ENCODE measurements at places on chromosomes 4 and X.
A peak's percentile ranks its signal among the peaks of the same experiment; 100 is the strongest.

DNA sequence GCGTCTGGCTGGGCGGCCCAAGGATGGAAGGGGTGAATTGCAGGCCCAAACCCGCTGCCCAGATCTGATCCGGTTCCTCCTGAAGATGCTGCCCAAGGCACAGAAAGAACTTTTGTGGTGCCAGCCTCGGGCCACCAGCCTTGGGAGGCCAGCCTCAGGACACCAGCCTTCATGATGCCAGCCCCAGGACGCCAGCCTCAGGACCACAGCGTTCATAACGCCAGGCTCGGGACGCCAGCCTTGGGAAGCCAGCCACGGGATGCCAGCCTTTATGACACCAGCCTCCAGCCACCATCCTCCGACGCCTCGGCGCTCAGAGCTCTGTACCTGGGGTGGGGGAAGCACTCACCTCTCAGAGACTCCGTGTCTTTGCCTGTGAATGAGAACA is 107.8 kb downstream of the ADRA2C start:
- DNase-seq = no peak

DNA sequence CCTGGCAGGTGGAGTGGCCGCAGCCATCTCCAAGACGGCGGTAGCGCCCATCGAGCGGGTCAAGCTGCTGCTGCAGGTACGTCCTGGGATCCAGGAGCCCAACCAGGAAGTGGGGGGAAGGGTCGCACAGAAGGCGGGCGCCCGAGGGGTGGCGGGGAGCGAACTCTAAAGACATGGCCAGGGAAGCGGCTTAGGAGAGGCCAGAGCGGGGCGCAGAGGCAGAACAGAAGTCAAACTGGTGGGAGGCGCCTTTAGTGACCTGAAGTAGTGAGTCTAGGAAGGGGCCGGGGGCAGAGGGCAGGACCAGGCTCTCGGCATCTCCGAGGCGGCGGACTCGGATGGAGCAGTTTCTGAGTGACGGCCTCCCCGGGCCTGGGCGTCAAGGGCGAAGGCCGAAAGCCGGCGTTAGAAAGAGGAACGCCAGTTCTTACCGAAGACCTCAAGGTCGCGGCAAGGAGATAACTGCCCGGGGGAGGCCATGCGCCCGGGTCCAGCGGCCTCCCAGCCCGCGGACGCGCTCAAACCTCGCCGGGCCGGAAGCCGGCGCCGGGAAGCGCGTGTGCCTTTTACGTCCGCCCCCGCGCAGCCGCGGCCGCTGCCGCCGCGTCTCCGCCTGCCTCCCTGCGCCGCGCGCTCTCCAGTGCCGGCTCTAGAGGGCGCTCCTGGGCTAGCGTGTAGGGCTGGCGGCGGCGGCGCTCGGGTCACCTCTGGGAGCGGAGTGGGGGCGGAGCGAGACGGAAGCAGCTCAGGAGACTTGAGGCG is 488 bp downstream of the SLC25A5 start:
- DNase-seq = peak; percentile 67

- no peak for DNase-seq
These were observed 42.4 kb downstream of the SLC7A11 start for GRCh38 chr4:138199568-138200235.

DNA sequence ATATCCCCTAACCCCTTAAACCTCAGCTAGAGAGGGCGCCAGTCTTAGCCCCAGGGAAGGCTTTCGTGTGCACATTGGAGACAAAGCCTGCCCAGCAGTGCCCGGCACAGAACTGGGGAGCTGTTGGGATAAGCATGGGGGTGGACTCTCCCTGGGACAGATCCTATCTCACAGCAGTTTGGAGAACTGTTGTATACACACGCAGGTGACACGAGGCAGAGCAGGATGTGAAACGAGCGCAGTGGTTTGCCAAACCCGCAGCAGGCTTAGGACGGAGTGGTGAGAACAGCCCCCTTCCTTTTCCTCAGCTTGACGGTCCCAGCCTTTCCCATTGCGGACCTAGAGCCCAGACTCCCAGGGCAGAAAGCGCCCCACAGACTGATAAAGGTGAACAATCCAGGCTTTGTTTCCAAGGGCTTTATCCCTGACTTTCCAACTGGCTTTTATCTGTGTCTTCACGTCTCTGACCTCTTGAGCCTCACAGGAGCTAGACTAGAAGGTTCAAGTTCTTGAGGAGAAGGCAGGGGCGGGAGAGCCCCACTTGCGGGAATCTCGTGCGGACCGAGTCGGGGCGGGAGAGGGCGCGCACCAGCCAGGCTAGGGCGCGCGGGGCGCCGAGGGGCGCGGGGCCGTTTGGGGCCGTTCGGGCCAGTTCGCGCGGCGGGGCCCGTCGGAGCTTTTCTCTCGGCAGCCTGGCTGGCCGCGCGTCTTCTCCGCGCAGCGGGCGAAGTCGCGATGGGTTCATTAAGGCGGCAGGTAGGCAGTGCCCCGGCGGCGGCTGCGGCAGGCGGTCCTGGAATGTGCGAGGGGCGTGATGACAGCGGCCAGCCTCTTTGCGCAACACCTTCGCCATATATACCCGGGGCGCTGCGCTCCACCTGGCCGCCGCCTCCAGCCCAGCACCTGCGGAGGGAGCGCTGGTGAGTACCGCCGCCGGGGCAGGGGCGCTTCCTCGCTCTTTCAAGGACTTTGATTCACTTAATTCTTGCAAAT is at the start of gene SLC34A2:
Gene SLC34A2 (plus strand): TSS at position 881 of the 993 bp plus-strand sequence. CDS start 6,650 bp downstream, outside the sequence.
- no peak for DNase-seq

- no peak for DNase-seq
These were observed 7.9 kb downstream of the FAM200B start for GRCh38 chr4:15689540-15689939.

- no peak for DNase-seq
These were observed 2.5 kb downstream of the ZNF182 start for GRCh38 chrX:48001260-48001659.

GRCh38 chr4:25441519-25442117 is 64.6 kb downstream of the ANAPC4 start:
- no peak for DNase-seq

Measured in stimulated activated CD4-positive, alpha-beta T cell treated with anti-CD3 and anti-CD28 coated beads, TNF-alpha, amount 100 ng/mL, for 4 hours (primary cell).